ENCODE measurements at places on chromosomes 1 and 21. TPM values are rescaled to one million over a fixed set of nuclear protein-coding genes. Genes with fewer than 3 reads are reported as not detected.

- peaks cover 47% of the 10 kb centered on the region for H3K27me3 ChIP-seq
- no peaks in the 10 kb centered on the region for H3K36me3 ChIP-seq
- no peaks in the 10 kb centered on the region for H3K4me1 ChIP-seq
- H3K27ac ChIP-seq: no peak overlapping the region
- H3K4me3 ChIP-seq: no peak overlapping the region
- DNase-seq: no peak
Measured at GRCh38 chr1:56577406-56578137, 1.8 kb downstream of the PLPP3 start.

- no peaks in the 10 kb centered on the region for H3K27me3 ChIP-seq
- no peak for DNase-seq
- H3K4me1 ChIP-seq: no peaks in the 10 kb centered on the region
- no peak overlapping the region for H3K4me3 ChIP-seq
- no peak overlapping the region for H3K27ac ChIP-seq
Measured at GRCh38 chr1:56017336-56017735, 562.0 kb downstream of the PLPP3 start.

DNA sequence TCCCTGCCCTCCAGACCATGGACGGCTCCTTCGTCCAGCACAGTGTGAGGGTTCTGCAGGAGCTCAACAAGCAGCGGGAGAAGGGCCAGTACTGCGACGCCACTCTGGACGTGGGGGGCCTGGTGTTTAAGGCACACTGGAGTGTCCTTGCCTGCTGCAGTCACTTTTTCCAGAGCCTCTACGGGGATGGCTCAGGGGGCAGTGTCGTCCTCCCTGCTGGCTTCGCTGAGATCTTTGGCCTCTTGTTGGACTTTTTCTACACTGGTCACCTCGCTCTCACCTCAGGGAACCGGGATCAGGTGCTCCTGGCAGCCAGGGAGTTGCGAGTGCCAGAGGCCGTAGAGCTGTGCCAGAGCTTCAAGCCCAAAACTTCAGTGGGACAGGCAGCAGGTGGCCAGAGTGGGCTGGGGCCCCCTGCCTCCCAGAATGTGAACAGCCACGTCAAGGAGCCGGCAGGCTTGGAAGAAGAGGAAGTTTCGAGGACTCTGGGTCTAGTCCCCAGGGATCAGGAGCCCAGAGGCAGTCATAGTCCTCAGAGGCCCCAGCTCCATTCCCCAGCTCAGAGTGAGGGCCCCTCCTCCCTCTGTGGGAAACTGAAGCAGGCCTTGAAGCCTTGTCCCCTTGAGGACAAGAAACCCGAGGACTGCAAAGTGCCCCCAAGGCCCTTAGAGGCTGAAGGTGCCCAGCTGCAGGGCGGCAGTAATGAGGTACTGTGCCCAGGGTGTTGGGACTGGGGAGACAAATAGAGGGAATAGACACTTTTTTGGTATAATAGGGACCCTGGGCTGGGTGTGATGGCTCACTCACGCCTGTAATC lies 1.0 kb downstream of the ZBTB48 start:
- H3K4me3 ChIP-seq: peak overlapping the region; percentile 88
- no peaks in the 10 kb centered on the region for H3K27me3 ChIP-seq
- H3K27ac ChIP-seq: peak overlapping the region; percentile 88
- peaks cover 35% of the 10 kb centered on the region for H3K4me1 ChIP-seq

GRCh38 chr1:244011271-244011670 lies 39.8 kb upstream of the ZBTB18 start:
- H3K27me3 ChIP-seq: peaks cover 3% of the 10 kb centered on the region
- H3K27ac ChIP-seq: no peak overlapping the region
- peaks cover 4% of the 10 kb centered on the region for H3K4me1 ChIP-seq
- H3K4me3 ChIP-seq: no peak overlapping the region

- peaks cover 14% of the 10 kb centered on the region for H3K27me3 ChIP-seq
- no peak overlapping the region for H3K27ac ChIP-seq
- no peak for DNase-seq
- H3K4me1 ChIP-seq: no peaks in the 10 kb centered on the region
- H3K4me3 ChIP-seq: no peak overlapping the region
Measured at GRCh38 chr1:31112266-31112935, 46.9 kb upstream of the PUM1 start.

DNA sequence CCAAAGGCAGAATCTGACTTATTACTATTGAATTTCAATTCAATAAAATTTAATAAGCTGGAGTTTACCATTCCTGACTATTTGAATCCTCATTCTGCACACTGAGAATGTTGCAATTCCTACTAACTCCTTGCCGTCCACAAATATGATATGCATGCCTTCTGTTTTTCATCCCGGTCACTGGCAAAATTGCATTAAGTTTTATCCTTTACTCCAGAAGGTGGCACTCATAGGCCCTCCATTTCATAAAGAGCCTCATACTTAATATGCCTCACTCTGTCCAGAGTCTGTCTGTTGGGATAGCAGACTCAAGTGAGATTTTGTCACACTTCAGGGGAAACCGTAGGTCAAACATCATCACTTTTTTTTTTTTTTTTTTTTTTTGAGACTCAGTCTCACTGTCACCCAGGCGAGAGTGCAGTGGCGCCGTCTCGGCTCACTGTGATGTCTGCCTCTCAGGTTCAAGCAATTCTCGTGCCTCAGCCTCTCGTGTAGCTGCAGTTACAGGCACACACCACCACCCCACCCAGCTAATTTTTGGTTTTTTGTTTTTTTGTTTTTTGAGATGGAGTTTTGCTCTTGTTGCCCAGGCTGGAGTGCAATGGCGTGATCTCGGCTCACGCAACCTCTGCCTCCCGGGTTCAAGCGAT lies 27.3 kb downstream of the F11R start:
- H3K27me3 ChIP-seq: no peaks in the 10 kb centered on the region
- no peak overlapping the region for H3K27ac ChIP-seq
- peaks cover 3% of the 10 kb centered on the region for H3K36me3 ChIP-seq
- H3K4me1 ChIP-seq: peaks cover 24% of the 10 kb centered on the region

- peaks cover 4% of the 10 kb centered on the region for H3K27me3 ChIP-seq
- no peaks in the 10 kb centered on the region for H3K36me3 ChIP-seq
- H3K27ac ChIP-seq: no peak overlapping the region
- DNase-seq: no peak
Measured at GRCh38 chr1:157431751-157432150, 120.6 kb downstream of the FCRL5 start.

- H3K36me3 ChIP-seq: peaks cover 29% of the 10 kb centered on the region
- peaks cover 78% of the 10 kb centered on the region for H3K4me1 ChIP-seq
- H3K4me3 ChIP-seq: peak overlapping the region; percentile 11
- no peaks in the 10 kb centered on the region for H3K27me3 ChIP-seq
- DNase-seq: no peak
Measured at GRCh38 chr21:45078371-45078770, 4.0 kb downstream of the ADARB1 start.

DNA sequence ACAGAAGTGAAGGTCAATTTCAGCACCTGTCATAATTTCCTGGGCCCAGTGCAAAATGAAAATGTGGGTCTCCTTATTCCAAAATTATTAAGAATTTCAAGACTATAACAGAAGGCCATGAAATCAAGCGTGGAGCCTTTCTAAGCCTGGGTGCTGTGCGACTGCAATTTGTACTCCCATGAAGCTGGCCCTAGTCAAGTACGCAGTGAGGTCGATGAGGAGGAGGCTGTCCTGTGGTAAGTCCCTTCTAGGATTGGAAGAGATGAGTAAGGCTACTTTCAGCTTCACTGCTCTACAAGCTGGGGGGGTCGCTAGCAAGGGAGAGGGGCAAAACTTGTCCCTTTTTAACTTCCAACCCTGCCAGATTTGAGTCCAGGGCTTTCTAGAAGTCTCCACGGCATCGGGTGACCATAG lies 410 bp upstream of the NUDC start:
- H3K27me3 ChIP-seq: no peaks in the 10 kb centered on the region
- peaks cover 27% of the 10 kb centered on the region for H3K4me1 ChIP-seq
- peaks cover 33% of the 10 kb centered on the region for H3K36me3 ChIP-seq

DNA sequence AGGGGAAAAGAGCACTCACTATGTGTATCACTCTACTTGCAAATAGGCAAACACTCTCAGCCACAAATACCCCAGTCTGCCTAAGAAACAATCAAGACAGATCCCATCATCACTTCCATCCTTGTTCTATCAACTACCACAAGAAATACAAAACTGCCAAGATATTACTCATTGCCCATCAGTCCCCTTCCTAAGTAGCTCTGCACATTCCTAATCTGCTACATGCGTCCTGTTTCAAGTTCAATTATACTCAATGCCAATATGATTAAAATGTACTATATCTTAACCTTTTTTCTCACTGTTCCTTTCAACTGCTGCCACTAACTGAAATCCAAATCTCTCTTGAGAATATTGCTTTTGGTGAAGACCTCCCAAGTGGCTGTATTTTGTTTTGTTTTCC lies 1688.4 kb downstream of the PLA2G4A start:
- no peaks in the 10 kb centered on the region for H3K36me3 ChIP-seq
- H3K27ac ChIP-seq: no peak overlapping the region
- DNase-seq: no peak
- H3K27me3 ChIP-seq: no peaks in the 10 kb centered on the region
- no peak overlapping the region for H3K4me3 ChIP-seq

GRCh38 chr1:78048446-78048845 lies 2.7 kb downstream of the GIPC2 start:
- peaks cover 21% of the 10 kb centered on the region for H3K4me1 ChIP-seq
- no peak for DNase-seq
- no peak overlapping the region for H3K27ac ChIP-seq
- H3K4me3 ChIP-seq: no peak overlapping the region

DNA sequence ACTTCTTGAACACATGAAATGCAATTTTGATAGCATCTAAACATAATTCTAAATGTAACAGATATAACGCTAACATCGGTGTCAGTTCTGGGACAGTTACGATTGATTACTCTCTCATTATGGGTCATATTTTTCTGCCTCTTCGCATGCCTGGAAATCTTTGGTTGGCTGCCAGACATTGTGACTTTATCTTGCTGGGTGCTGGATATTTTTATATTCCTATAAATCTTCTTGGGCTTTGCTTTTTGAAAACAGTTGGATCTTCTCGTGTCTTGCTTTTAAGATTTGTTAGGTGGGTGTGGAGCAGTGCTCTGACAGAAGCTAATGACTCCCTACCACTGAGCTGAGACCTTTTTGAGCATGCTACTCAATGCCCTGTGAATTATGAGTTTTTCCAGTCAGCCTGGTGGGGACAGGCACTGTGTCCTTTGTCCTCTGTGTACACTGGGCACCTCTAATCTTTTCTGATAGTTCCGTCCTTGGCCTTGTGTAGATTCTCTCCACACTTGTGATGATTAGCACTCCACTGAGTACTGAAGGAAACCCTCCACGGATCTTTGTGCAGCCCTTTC lies 28.0 kb upstream of the EDARADD start:
- no peaks in the 10 kb centered on the region for H3K36me3 ChIP-seq
- no peak for DNase-seq
- H3K4me3 ChIP-seq: no peak overlapping the region
- peaks cover 13% of the 10 kb centered on the region for H3K27me3 ChIP-seq
- no peak overlapping the region for H3K27ac ChIP-seq

GRCh38 chr1:203082571-203083462 lies 3.0 kb downstream of the MYOG start:
- H3K4me1 ChIP-seq: no peaks in the 10 kb centered on the region
- DNase-seq: no peak
- H3K4me3 ChIP-seq: no peak overlapping the region
- no peaks in the 10 kb centered on the region for H3K27me3 ChIP-seq
- no peak overlapping the region for H3K27ac ChIP-seq

DNA sequence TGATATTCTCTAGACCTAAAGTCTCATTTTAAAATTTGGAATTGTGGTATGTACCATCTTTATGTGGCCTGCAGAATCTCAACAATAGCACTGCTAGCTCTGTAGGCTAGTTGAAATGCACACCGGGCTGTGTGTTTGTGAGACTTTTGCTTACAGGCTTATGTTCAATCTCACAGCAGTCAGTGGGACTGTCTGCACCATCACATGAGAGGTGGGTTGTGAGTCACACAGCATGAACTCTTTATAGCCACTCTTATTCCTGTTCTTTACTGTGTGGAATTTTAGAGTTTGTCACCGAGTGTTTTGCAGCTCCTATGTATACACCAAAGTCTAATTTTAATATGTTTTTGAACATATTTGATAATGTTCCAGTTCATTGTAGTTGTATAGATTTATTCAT lies 74.6 kb downstream of the RASAL2 start:
- H3K27ac ChIP-seq: no peak overlapping the region
- DNase-seq: no peak
- no peaks in the 10 kb centered on the region for H3K36me3 ChIP-seq

GRCh38 chr1:83999316-83999819 lies 436 bp upstream of the TTLL7 start:
- H3K4me1 ChIP-seq: peaks cover 17% of the 10 kb centered on the region
- DNase-seq: no peak
- no peaks in the 10 kb centered on the region for H3K36me3 ChIP-seq
- H3K4me3 ChIP-seq: peak overlapping the region; percentile 74
- no peak overlapping the region for H3K27ac ChIP-seq
- H3K27me3 ChIP-seq: peaks cover 58% of the 10 kb centered on the region

DNA sequence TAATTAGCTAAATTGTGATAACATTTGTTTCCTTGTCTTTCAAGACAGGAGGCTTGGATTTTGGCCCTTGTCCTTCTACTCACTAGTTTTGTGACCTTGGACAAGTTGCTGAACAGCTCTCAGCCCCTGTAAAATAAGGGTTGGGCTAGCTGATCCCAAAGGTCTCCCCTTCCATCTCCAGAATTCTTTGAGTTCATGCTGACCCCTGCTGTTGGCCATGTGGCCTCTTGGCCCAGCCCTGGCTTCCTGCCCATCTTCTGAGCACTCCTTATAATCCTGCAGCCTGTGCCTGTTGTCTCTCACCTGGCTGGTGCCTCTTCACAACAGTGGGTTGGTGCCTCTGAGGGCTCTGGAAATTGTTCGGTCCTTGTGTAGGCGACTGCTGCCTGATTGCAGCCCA lies 10.1 kb downstream of the PTGFRN start:
- DNase-seq: no peak
- H3K27ac ChIP-seq: peak overlapping the region; percentile 1
- H3K36me3 ChIP-seq: no peaks in the 10 kb centered on the region
- H3K4me3 ChIP-seq: no peak overlapping the region
- H3K27me3 ChIP-seq: no peaks in the 10 kb centered on the region

The MYOG gene
- total RNA-seq: not detected

The SERTAD4 gene
- total RNA-seq: not detected

The RXRG gene
- not detected for total RNA-seq

The SPATC1L gene
- total RNA-seq: 14.7 TPM

The VASH2 gene
- 1.8 TPM for total RNA-seq

The LHX8 gene
- not detected for total RNA-seq

The EPHA2 gene
- not detected for total RNA-seq

The FLG2 gene
- not detected for total RNA-seq

The FMO5 gene
- 0.09 TPM for total RNA-seq
